ENCODE measurements at places on chromosomes 6 and 20.

GRCh38 chr6:16623731-16624130 lies 137.5 kb downstream of the ATXN1 start:
- peaks cover 13% of the 10 kb centered on the region for H3K4me1 ChIP-seq
- H3K4me3 ChIP-seq, result no peak overlapping the region
- DNase-seq, result no peak
- no peaks in the 10 kb centered on the region for H3K27me3 ChIP-seq
- H3K36me3 ChIP-seq, result no peaks in the 10 kb centered on the region
- H3K27ac ChIP-seq, result no peak overlapping the region

DNA sequence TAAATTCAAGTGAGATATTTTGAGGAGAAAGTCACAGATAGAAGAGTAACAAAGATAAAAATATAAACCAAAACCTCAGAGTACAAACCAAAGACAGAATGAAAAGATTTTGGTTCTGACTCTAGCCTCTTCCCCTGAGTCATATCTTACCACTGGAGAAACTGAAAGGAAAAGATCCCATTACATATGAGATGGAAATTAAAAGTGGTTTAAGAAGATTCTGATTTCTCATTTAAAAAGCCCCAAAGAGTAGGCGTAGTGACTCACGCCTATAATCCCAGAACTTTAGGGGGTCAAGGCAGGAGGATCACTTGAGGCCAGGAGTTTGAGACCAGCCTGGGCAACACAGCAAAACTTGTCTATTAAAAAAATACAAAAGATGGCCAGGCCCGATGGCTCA lies 30.6 kb downstream of the SPINT4 start:
- H3K36me3 ChIP-seq, result no peaks in the 10 kb centered on the region
- no peak for DNase-seq
- H3K27me3 ChIP-seq, result no peaks in the 10 kb centered on the region
- H3K27ac ChIP-seq, result no peak overlapping the region
- no peak overlapping the region for H3K4me3 ChIP-seq
- H3K4me1 ChIP-seq, result no peaks in the 10 kb centered on the region

DNA sequence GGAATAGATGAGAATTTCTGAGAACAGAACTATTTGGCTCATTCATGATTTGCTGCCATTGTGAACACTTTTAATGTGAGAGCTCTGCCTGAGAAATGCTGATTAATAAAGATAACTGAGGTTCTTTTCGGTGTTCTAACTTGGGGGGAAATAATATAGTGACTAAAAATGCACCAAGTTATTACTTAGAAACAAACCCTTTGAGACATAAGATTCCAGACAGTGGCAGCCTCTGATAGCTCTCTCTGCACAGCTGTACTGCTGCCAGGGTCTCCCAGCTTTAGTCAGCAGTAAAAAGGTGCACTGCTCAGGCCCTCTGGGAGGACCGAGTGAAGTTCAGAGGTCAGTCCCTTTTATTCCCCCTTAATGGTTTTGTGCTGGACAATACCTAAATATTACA lies 2.5 kb upstream of the PRDM1 start:
- peaks cover 34% of the 10 kb centered on the region for H3K4me1 ChIP-seq
- H3K27me3 ChIP-seq, result no peaks in the 10 kb centered on the region
- H3K27ac ChIP-seq, result peak overlapping the region; percentile 85
- DNase-seq, result no peak

DNA sequence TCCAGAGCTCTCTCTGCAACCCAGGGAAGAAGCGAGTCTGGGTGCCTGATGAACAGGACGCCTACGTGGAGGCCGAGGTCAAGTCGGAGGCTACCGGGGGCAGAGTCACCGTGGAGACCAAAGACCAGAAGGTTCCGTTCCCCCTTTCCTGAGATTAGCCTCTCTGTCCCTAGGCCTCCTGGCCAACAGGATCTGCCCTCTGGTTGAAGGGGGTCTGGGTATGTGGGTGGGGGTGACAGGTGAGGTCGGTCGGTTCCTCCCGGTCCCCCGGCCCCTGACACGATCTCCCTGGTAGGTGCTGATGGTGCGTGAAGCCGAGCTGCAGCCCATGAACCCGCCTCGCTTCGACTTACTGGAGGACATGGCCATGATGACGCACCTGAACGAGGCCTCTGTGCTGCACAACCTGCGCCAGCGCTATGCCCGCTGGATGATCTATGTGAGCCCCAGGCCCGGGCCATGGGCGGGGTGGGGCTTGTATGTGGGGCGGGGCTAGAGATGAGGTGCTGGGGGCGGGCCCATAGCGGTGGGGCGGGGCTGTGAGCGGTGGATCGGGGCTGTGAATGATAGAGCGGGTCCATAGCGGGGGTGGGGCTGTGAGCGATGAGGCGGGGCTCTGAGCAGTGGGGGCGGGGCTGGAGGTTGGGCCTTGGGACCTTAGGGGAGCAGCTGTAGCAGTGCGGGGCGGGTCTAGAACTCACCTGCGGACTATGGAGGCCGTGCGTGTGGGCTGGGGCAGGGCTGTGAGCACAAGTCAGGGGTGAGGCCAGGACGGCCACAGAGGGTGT lies 23.9 kb downstream of the MYH7B start:
- no peaks in the 10 kb centered on the region for H3K27me3 ChIP-seq
- DNase-seq, result no peak
- no peak overlapping the region for H3K27ac ChIP-seq
- H3K4me1 ChIP-seq, result no peaks in the 10 kb centered on the region
- H3K36me3 ChIP-seq, result no peaks in the 10 kb centered on the region

- H3K36me3 ChIP-seq, result no peaks in the 10 kb centered on the region
- H3K4me1 ChIP-seq, result peaks cover 4% of the 10 kb centered on the region
- DNase-seq, result no peak
- H3K27ac ChIP-seq, result no peak overlapping the region
- no peaks in the 10 kb centered on the region for H3K27me3 ChIP-seq
Measured at GRCh38 chr20:48311956-48312355, 515.8 kb downstream of the PREX1 start.

DNA sequence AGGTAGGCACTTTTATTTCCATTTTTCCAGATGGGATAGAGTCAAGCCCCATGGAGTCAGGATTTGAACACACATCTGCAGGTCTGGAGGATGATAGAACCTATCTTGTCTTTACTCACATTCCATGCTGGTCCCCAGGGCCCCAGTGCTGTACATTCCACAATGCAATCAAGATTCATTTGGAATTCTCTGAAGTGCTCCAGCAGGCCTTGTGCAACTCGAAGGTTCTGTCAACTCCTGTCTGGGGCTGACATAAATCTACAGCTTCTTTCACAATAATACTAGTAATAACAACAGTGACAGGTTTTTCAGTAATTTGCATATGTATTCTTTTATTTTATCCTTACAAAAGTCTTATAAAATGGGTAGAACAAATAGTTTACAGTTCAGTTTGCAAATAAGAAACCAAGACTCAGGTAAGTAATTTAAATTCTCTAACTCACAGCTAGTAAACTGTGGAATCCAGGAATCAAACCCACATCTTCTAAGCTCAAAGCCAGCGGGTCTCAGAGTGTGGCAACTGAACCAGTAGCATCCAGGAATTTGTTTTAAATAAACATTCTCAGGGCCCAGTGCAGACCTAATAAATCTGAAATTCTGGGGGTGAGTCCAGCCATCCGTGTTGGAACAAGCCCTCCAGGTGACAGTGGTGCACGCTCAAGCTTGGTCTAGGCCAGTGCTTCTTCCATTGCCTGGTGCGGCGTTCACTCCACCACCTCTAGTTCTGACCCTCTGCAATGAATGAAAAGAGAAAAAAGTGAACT lies 137.0 kb upstream of the TNFAIP3 start:
- DNase-seq, result no peak
- no peak overlapping the region for H3K4me3 ChIP-seq
- no peaks in the 10 kb centered on the region for H3K36me3 ChIP-seq
- no peak overlapping the region for H3K27ac ChIP-seq

GRCh38 chr6:146169872-146170271 lies 141.0 kb downstream of the GRM1 start:
- H3K4me3 ChIP-seq, result no peak overlapping the region
- no peaks in the 10 kb centered on the region for H3K36me3 ChIP-seq
- H3K4me1 ChIP-seq, result no peaks in the 10 kb centered on the region
- H3K27ac ChIP-seq, result no peak overlapping the region
- no peak for DNase-seq

All from vagina (tissue), 2 donors.